Astrocyte (in vitro differentiated cells and primary cell): ENCODE measurements at places on chromosomes 7 and 10.

GRCh38 chr10:24262929-24263590 is 54.1 kb downstream of the KIAA1217 start:
- no peaks in the 10 kb centered on the region for H3K27me3 ChIP-seq
- DNase-seq: no peak
- H3K36me3 ChIP-seq: no peaks in the 10 kb centered on the region

GRCh38 chr10:44878706-44879530 is 32.2 kb upstream of the TMEM72 start:
- peaks cover 8% of the 10 kb centered on the region for H3K4me1 ChIP-seq
- H3K27ac ChIP-seq: no peak overlapping the region
- no peaks in the 10 kb centered on the region for H3K36me3 ChIP-seq
- H3K27me3 ChIP-seq: peaks cover 8% of the 10 kb centered on the region
- H3K4me3 ChIP-seq: peak overlapping the region; percentile 60
- peak; percentile 62 for DNase-seq

DNA sequence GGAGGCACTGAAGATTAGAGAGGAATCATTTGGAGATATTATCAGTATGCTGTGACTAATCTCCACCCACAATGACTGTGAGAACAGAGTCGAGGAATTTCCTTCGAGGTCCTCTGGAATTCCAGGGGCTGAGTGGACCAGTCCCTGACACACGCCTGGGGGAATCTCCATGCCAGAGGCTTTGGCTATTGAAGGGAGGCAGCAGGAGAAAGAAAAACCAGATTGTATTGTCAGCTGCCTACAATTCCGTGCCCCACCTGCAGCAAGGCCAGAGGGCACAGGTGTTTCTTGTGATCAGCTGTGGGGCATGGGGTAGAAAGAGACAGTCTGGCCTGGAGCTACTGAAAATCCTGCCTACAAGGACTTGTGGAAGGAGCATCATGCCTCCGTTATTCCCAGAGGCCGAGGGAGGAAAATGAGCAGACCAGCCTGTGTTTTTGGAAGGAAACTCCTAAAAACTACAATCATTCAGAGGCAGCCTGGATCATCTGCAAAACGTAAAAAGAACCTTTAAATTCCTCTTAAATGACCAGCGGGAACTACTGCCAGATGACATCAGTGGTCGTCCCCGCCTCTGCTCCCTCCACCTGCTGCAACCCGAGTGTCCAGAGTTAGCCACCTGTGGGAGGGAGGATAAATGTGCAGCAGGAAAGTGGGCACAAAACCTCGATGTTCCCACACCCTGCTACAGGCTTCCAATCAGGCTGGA is 25.4 kb upstream of the ANK3 start:
- DNase-seq: peak; percentile 95
- no peaks in the 10 kb centered on the region for H3K27me3 ChIP-seq
- H3K4me3 ChIP-seq: peak overlapping the region; percentile 31
- H3K4me1 ChIP-seq: peaks cover 31% of the 10 kb centered on the region

DNA sequence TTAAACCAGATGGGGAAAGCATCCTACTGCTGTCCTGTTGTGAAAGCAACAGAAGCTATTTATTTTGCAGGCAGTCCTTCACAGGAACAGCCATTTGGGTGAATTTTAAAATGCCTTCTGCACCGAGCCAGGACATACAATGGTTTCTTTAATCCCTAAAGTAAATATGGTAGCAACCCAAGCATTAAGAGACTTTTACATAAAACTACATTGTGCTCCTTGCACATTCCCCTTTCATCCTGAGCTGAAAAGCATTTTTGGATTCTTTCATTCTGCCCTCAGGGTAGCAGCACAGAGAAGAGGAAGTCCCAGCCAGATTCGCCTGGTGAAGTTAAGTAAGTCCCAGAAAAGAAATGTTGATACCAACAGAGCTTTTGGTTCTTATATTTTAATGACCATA is 84.0 kb upstream of the FAM3C start:
- H3K36me3 ChIP-seq: no peaks in the 10 kb centered on the region
- no peak overlapping the region for H3K4me3 ChIP-seq
- no peaks in the 10 kb centered on the region for H3K27me3 ChIP-seq
- H3K4me1 ChIP-seq: no peaks in the 10 kb centered on the region
